Activated naive CD8-positive, alpha-beta T cell treated with anti-CD3 and anti-CD28 coated beads, Interleukin-2, amount 50 U/mL, for 16 hours (primary cell): ENCODE measurements at places on chromosomes 16 and 17.

DNA sequence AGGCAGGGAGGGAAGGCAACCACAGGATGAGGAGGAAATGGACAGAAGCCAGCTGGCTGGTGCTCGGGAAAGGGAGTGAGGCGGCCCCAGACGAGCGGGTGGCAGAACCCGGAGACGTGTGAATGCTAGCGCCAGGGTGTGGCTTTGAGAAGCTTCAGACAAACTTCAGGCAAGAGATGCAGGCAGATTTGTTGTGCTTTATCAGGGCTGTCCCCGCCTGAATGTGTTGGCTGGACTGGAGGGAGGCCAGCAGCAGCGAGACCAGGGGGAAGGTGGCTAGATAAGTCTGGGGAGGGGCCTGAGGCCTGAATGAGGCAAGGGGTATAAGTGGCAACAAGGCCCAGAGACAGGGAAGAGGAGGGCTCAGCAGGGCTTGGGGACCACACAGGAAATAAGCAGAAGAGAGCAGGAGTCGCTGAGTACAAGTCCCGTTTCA lies 22.0 kb downstream of the CAMKK1 start:
- DNase-seq, result no peak

DNA sequence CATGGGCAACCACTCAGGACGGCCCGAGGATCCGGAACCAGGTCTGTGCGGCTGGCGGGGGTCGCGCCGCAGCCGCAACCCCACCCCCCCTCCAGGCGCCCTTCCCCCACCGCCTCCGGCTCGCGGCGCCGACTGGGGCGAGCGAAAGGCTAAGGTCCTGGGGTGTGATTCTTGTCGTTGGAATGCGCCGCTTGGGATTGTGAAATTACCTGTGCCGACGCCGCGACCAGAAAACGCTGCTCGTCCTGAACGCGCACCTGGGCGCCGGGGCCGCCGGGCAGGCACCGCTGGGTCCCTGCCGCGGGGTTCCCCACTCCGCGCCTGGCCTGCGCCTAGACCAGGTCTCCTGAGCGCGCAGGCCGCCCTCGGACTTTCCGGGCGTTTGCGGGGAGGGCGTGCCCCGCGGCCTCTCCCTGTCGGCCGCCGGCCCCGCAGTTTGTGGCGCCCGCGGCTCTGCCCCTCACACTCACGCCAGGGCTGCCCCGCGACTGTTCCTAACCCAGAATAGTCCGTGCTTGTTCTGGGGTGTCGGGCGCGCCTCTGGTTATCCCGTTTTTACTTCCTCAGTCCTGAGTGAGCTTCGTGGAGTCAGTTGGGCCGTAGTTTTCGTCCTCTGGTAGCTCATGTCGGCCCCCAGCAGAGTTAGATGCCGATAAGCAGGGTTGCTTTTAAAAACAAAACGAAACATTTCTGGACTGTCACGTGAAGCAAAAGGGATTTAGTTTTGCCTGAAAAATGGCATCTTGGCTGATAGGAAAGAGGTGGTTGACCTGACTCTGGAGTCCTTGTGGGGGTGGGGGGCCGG lies 147.2 kb downstream of the SPECC1 start:
- no peak for DNase-seq

DNA sequence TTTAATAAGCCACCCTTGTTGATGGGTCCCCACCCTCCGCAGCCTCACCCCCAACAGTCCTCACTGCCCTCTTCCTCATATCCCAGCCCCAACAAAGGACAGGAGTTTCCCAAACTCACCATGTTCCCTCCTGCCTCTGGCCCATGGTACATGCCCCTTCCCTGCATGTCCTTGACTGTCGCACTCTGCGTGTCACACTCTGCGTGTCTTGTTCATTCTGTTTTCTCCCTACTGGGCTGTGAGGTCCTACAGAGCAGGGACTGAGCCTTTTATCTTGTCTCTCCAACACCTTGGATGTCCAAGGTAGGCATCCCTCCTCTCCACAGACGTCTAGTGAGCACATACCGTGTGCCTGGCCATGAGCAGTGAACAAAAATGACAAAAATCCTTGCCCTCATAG lies 154.7 kb downstream of the SOCS1 start:
- DNase-seq, result no peak

DNA sequence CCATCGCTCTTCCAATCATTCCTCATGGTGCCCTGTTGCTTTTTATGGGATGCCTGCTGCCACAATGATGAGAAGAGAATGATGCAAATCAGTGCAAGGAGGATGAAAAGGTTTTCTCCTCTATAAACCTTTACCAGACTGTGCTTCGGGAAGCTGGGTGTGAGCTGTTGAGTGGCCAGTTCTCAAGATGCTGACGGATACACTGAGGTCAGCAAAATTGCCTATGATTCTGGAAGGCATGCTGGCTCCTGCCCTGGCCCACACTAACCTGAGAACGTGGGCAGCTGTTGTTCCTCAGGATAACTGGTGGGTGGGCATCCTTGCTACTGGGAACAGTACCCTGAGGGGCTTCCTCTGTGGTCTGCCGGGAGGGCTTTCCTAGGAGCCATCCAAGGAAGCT lies 795 bp upstream of the PIRT start:
- DNase-seq, result no peak

GRCh38 chr17:70810609-70811008 lies 641.3 kb downstream of the KCNJ2 start:
- DNase-seq, result no peak

DNA sequence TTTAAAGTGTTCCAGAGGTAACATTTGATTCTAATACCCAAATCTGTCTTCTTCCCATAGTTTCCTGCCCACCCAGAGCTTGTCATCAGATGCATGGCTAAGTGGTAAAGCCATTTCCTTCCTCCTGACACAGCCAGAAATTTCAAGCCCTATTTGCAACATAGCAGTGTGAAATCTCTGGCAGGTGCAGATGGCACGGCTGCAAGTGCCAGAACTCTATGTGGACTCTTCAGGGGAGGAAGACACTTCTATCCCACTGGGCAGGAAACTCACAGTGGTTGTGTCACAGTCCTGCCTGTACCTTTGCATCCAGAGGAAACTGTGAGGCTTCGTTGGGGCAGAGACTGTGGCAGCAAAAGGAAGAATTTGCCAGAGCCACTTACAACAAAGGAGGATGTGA lies 13.2 kb downstream of the DYNLRB2 start:
- DNase-seq, result no peak

DNA sequence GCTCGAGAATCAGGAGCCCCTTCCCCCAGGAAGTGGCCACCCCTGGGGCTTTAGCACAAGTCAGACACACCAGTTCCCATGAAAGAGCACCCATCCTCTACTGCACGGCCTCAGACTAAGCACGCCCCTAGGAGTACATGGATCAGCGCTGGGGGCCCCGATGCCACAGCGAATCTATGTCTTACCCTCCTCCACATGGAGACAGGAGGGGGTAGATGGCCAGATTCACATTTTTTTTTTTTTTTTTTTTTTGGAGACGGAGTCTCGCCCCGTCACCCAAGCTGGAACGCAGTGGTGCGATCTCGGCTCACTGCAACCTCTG lies 3.2 kb upstream of the EXOSC6 start:
- DNase-seq, result no peak

GRCh38 chr16:10922328-10923145 lies 19.7 kb downstream of the DEXI start:
- DNase-seq, result no peak

DNA sequence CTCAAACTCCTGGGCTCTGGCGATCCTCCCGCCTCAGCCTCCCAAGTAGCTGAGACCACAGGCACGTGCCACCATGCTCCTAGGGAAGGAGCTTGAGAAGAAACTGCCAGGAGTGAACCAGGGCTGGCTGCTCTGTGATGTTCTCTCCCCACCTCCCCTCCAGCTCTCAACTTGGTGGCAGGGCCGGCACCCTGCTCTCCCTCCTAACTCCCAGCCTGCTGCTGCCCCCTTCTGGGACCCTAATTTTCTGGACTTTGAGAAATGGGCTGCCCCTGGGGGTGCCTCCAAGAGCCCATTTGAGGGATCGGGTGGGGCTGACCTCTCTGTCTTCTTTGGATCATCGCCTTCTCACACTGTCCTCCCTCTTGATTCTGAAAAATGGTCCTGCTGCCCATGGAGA lies 14.9 kb upstream of the STAT3 start:
- DNase-seq, result peak; percentile 22
